ENCODE measurements at places on chromosomes 16 and 17.

DNA sequence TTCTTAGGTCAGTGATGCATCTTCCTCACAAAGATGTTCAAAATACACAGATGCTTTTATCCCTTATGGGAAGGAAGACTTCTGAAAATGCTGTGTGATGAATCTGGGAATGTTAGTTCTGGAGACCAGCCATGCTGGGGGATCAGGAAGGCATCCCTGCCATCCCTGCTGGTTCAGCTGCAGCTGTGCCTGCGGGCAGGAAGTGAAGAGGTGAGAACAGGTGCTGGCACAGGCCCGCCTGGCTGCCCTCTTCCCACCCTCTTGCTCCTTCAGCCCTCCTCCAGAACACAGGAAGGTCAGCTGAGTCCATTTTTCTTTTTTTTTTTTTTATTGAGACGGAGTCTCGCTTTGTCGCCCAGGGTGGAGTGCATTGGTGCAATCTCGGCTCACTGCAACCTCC, 15.2 kb downstream of the RAB11FIP3 start:
- DNase-seq: no peak

GRCh38 chr17:73747221-73748002, 103.2 kb upstream of the SDK2 start:
- DNase-seq: no peak

DNA sequence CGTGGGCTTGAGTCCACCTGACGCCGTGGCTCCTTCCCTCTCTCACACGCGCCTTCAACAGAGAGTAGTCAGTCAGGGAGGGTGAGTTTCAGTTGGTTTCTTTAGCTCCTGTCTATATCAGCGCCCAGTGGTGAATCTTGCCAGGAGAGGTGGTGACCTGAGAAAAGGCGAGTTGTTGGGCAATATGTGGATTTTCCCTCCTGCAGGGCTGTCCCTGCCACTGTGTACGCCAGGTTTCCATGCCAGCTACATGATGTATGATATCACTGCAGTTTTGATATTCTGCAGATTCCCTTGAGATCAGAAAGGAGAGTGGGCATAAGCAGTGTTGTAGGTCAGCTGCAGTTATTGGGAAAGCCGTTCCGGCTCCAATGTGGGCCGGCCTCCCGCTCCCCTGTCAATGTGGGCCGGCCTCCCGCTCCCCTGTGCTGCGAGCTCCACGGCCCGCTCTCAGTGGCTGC, 31.4 kb downstream of the BANP start:
- no peak for DNase-seq

DNA sequence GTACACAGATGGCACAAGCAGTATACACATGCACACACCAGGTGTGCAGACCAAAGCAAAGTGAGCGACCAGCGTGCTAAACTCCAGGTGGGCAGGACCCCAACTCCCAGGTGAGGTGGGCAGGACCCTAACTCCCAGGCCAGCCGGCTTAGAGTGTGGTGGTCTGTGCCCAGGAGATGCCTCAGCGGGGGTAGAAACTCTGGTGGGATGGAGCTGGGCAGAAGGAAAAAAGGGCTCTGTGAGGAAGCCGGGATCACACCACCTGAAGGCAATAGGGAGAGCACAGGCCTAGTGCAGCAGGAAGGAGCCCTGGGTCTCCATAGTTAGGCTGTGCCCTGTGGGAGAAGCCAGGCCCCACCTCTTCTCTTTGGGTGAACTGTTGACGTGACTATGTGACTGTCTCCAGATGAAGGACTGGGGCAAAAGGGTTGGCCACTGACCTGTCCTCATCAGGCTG, 1.6 kb upstream of the FOXJ1 start:
- DNase-seq: no peak

DNA sequence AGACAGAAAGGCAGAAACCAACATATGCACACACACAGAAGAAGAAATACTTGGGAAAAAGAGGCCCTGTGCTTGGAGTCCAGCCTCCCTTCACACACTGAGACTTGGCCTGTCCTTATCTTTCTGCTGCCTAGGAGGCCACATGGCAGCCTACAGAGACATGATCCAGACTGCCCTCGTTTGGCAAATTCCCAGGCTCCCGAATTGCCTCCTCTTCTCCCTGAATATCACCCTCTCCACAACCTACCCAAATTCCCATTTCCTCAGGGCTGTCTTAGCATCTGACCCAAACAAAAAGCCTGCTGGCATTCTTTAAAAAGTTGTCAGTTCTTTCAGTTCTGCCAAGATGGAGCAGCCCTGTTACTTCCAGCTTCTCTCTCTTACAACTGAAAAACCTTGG, 59.8 kb downstream of the DNAH17 start:
- DNase-seq: no peak

DNA sequence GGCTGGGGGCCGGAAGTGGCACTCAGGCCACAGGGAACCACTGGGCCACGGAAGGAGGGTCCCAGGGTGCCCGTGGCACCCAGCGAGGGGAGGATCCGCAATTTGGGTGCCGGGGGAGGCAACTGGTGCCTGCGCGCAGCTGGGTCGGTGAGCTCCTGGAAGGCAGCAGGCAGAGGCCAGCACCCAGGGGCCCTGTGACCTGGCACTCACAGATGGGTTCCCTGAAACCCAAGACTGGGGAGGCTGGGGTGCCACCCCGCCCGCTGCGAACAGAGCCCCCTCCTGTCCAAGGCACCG, 663 bp downstream of the SSTR5 start:
- DNase-seq: no peak

- no peak for DNase-seq
Measured at GRCh38 chr16:52078716-52079655, 468.0 kb downstream of the TOX3 start.

DNA sequence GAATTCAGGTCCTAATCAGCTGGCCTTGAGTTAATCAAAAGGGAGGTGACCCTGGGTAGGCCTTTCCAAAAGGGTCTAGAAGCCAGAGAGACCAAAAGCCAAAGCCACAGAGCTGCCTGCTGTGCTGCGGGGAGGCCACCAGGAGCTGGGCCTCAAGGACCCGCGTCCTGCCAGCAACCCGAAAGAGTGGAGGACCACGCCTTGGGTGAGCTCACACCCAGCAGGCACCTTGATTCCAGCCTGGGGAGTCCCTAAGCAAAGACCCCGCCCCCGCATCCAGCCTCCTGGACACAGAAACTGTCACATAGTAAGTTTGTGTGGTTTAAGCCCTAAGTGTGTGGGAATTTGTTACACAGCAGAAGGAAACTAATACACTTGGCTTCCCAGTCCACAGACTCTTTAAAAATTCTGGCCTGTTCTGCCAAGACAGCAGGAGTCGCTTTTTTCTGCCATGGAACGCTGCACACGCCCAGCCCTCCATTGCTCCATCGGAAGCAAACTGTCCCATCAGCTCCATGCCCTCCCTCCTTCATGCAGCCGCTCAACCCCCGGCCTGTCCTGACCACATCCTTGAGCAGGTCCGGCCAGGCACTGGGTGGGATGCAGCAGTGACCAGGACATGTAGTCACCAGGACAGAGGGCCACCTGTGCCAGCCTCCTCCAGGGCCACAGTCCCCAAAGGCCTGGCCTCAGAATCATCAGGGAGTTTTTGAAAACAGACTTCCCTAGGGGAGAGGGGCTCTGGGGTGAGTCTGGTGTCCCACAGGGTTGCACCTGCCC, 20.9 kb upstream of the RASD1 start:
- DNase-seq: no peak

DNA sequence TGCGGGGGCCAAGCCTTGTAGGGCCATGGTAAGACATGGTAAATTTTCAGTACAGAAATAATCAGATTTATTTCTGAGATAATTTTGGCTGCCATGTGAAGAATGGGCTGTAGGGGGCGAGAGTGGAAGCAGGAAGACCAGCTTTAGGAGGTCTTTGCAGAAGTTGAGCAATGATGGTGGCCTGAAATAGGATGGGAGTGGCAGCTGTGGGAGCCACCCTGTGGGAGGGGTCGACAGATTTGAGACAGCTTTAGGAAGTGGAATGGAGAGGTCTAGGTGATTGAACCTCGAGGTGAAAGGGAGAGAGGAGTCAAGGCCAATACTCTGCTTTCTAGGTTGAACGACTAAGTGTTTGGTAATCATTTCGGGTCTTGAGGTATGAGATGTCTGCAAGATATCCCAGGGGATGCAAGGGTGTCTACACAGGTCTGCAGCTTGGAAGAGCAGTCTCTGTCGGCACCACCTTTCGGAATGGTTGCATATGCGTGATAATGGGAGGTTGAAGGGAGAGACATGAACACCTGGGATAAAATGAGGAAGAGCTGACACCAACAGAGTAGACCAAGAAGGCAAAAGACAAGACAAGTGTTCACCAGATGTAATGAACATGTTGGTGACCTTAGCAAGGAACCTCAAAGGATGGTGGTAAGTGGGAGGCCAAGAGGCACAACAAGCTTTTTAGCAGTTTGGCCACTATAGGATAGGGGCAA, 4.2 kb upstream of the ATXN7L3 start:
- peak; percentile 40 for DNase-seq

DNA sequence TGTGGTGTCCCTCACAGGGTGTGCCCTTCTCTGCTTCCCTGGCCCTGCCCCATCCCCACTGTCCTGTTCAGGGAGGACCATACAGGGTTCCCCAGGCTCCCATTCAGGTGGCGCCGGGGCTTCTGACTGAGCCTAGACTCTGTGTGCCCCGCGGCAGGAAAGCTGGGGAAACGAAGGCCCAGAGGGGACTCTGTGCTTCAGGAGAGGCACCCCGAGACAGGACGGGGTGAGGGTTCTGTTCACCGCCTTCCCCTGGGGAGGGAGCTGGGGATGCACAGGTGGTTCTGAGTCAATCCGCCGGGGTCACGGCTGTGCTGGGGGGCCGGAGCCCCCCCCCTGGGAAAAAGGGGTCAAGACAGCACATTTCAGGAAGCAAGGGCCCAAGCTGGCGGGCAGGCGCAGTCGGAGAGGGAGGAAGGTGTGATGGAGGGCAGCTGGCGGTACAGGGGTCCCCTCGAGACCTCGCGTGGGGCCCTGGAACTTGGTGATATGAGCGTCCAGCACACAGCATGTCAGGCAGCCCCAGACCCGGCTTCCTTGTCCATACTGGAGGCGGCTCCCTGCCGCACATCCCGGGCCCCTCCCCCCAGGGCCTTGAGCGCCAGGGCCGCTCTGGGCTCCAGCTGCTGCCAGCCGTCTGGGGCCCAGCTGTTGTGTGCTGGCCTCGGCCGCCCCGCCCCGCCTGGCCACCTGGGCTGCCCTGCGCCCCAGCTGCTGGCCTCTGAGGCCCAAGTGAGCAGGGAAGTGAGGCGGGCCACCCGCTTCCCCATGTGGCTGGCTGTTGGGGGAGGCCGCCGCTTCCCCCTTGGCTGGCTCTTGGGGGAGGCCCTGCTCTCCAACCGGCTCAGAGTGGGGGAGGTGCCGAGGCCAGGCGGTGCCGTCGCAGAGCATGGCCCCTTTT, 5.6 kb upstream of the NOTUM start:
- DNase-seq: no peak

- DNase-seq: no peak
Measured at GRCh38 chr16:63005356-63005755, 969.1 kb upstream of the CDH8 start.

DNA sequence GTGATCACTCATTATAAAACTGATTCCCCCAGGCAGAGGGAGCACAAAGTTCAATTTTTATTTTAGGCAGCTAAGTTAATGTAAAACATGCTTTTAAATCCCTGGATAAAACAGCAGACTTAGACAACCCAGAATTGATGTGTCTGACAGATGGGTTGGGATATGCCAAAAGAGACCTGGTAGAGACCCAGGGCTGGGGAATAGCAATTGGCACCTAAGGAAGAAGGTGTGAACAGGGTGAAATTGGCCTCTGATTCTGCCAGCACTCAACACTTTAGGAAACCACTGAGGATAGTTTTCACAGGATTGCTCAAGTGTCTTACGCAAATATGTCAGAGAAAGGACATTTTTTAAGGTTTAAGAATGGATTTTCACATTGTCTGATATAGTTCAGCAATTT, 938.2 kb upstream of the CDH8 start:
- DNase-seq: no peak

GRCh38 chr17:50210240-50211225, 9.1 kb upstream of the COL1A1 start:
- peak; percentile 98 for DNase-seq

DNA sequence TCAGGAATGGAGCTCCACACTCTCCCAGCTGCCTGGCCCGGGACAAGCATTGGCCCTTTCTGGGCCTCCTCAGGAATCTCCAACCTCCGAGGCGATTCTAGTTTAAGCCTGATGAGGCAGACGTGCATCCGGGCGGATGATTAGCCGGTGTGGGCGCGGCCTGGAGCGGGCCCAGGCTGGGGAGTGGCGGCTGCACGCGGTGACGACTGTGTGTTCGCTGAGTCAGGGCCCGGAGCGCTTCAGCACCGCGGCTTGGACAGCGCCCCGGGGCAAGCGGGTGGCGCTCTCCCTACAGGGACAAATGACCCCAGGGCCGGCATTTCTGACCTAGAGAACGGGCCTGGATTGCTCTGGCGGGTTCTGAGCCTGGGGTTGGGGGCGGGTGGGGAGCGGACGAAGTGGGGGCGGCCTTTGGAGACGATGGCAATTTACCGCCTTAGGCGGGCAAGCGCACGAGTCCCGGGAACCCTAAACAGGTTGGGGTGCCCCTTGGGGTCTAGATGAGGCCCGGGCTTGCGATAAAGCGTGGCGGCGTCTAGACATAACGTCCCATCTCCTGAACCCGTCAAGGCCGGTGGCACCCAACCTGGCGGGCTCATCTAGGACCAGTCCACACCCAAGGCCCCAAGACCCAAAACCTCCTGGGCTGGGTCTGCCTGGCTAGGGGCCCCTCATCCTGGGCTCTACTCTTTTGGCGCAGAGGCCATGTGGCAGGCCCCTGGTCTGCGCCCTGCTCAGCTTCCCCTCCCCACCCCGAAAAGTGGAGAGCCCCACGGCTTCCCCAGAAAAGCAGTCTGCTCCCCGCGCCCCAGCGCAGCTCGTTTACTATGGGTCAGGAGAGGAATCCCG, 22.3 kb upstream of the ZNHIT3 start:
- DNase-seq: peak; percentile 63

DNA sequence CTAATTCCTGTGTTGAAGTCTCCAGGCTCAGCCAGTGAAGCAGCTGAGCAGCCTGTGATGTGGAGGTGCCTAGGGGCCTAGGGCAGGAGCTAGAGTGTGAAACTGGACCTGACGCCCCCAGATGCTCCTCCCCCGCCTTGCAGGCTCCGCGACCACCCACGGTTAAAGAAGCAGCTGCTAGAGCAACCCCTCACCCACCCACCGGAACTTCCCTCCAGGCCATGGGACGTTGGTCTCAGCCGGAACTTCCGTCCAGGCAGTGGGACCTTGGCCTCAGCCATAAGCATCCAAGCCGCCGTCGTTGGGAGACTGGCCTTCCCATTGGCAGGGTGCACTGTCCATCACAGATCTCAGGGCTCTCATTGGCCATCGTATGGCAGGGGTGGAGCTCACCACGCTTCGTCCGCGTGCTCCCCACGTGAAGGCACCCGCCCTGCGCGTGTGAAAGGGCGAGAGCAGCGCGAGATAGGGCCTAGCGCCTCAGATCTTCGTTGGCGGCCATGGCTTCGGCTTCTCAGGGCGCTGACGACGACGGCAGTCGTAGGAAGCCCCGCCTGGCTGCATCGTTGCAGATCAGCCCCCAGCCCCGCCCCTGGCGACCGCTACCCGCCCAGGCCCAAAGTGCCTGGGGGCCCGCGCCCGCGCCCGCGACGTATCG, at the start of gene ADAD2:
Gene ADAD2 (plus strand): TSS at position 427 of the 658 bp plus-strand sequence. CDS start 74 bp downstream, at position 501.
- DNase-seq: no peak
